MG63 (cell line): ENCODE measurements at places on chromosomes 11 and 22.

GRCh38 chr11:24932110-24933000, 435.5 kb downstream of the LUZP2 start:
- DNase-seq: no peak

GRCh38 chr11:47869544-47870393, 21.6 kb upstream of the NUP160 start:
- no peak for DNase-seq

DNA sequence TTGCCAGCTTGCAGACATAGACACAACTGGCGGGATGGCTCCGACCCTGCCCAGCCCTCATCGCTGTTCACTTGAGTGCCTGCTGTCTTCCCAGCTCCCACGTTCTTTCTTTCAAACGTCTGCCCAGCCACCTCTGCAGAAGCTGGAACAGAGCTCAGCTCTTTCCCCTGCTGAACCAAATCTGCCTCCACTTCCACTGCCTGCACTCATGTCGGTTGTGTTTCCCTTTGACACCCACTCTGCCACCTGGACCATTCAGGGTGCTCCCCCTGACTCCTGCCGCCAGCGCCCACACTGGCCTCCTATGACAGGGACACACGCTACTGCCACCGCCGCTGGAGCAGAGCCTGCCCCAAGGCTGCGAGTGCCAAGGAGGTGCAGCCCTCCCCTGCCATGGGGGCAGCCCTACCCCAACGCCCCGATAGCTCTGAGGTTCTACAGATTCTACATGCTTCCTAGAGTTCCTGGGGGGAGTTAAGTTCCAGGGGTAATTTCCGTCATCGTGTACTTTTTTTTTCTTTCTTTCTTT, 37.9 kb downstream of the TST start:
- DNase-seq: no peak

DNA sequence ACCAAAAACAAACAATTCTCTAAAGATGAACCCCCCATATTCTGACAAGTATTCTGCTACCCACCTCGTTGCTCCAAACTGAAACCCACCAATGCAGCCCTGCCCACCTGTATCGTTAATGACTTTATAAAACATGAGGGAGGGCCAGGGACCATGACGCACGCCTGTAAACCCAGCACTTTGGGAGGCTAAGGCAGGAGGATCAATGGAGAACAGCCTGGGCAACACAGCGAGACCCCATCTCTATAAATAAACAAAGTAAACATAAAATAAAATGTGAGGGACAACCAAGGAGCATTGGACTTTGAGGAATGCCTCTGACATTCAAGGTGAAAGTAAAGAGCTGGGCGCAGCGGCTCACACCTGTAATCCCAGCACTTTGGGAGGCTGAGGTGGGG, 39.8 kb upstream of the ATXN10 start:
- no peak for DNase-seq

GRCh38 chr11:133840479-133840941, 4.8 kb downstream of the SPATA19 start:
- no peak for DNase-seq

DNA sequence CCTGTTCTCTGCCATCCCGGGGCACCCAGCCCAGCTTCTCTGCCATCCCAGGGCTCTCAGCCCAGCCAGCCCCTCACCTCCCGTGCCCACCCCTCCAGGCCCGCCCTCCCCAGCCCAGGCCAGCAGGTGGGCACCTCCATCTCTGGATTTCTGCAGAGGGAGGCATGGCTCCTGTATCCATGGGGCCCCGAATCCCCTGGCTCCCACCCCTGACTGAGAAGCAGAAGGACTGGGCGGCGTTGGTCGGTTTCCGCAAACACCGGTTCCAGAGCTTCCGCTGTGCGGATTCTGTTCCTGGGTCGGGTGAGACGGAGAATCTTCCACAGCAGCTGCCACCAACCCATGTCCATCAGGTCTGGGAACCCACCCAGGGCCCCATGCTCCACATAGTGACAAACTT, 240.3 kb downstream of the BRD1 start:
- DNase-seq: no peak

DNA sequence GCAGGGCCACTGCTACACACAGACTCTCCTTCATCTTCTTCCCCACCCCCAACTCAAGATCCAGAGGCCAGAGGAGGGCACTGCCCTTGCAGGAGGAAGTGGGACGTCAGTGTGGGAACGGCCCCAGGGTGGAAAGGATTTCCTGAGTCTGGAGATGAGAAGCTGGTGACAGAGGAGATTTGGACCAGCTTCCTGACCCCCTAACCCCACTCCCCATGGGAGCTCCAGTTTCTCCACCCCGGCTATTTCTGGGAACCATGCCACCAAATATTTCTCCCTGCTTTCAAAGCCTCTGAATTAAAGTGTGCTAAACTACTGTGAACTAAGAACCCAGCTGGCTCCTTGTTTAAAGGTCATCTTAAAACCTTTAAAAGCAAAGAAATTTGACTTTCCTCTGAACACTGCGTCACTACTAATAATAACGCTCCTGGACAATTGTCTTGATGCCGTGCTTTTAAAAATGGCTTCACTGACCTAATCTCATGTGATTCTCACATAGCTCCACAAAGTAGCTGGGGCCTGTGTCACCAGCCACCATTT, 46.6 kb downstream of the CWC15 start:
- peak; percentile 92 for DNase-seq

DNA sequence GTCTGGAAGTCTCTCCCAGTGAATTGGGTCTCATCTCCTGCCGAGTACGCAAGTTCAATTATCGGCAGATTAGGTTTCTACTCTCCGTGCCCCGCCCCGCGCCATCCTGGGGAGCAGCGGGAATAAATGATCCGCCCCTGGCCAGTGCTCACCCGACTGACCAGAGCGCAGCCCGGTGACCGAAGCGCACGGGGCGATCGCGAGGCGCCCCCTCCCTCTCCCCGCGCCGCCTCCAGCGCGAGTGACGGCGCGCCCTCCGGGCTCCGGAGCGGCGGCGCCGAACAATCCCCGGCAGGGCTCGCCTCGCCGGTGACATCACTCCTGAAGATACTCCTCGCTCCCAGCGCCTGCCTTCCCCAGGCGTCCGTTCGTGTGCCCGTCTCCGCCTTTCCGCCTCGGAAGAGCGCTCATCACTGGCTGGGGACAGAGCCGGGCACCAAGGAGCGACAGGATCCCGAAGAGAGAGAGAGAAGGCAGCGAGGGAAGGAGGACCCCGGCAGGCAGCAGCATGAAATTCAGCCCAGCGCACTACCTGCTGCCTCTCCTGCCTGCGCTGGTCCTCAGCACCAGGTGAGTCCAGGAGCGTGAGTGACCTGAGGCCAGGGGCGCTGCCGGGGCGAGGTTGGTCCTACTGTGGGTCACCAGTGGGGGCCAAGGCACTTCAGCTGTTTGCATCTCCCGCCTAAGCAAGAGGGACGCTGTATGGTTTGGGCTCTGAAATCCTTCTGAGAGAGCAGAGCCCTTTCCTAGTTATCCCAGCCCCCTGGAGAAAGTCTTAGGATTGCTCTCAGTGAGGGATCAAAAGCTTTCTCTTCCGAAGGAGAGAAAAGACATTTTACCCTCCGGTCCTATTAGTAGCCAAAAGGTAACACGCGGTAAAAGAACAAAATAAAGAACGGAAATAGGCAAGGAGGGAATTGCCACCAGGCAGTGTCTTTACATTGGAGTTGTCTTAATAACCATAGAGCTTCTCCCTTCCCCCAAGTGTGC, at the start of gene LUZP2:
LUZP2 (plus strand) TSS at position 318 of the 990 bp plus-strand sequence.
- peak; percentile 59 for DNase-seq

- no peak for DNase-seq
These were observed 1.3 kb downstream of the CARD10 start for GRCh38 chr22:37517826-37518450.

- DNase-seq: no peak
These were observed 36.8 kb upstream of the ADORA2A start for GRCh38 chr22:24390576-24390975.

- DNase-seq: no peak
These were observed 27.4 kb upstream of the SYT8 start for GRCh38 chr11:1807264-1807995.

DNA sequence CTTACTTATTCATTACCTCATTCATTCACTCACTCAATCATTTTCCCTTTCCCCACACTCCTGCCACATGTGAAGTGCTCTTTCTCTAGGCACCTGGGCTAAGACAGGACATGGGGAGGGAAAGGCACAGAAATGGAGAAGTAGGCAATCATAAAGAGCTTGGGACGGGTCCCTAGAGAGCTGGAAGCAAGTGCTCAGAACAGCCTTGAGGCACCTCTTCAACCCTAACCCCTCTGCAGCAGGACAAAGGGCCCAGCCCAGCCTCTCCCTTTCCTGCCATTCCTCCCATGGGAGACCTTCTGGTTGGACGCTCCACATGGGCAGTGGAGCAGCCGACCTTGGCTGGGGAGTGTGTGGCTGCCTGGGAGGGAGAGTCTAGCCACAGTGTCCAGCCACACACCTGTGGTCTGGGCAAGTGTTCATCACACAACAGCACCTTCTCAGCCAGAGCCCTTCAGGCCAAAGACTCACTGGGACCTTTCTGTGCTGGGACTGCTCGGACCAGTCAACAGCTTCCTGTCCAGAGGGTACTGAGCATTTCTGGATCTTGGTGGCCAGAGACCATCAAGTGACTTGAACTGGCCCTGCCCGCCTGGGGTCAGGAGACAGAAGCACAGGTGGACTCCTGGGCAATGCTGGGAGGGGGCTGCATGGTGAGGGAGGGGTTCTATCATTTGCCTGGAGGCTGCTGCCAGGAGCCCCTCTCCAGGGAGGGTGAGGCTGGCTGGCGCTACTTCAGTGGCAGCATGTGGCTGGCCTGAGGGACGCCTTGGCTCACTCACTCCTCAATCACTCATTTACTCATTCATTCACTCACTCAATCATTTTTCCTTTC, 1.0 kb upstream of the MUC5AC start:
- no peak for DNase-seq

DNA sequence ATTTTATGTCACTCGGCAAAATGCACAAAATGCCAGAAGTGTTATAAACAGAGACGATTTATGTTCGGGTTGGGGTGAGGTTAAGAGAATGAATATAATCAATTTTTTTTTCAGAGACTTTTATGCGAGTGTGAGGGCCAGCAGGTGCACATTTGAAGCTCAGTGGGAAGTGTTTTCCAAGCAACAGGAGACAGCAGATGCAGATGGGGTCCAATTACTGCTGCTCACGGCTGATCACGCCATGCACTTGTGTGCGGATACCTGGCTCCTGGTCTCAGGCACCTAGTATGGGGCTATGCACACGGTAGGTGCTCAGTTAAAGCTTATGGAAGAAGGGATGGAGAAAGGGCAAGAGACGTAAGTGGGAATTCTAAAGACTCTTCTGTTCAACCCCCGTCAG, 249.1 kb downstream of the MIAT start:
- DNase-seq: no peak

DNA sequence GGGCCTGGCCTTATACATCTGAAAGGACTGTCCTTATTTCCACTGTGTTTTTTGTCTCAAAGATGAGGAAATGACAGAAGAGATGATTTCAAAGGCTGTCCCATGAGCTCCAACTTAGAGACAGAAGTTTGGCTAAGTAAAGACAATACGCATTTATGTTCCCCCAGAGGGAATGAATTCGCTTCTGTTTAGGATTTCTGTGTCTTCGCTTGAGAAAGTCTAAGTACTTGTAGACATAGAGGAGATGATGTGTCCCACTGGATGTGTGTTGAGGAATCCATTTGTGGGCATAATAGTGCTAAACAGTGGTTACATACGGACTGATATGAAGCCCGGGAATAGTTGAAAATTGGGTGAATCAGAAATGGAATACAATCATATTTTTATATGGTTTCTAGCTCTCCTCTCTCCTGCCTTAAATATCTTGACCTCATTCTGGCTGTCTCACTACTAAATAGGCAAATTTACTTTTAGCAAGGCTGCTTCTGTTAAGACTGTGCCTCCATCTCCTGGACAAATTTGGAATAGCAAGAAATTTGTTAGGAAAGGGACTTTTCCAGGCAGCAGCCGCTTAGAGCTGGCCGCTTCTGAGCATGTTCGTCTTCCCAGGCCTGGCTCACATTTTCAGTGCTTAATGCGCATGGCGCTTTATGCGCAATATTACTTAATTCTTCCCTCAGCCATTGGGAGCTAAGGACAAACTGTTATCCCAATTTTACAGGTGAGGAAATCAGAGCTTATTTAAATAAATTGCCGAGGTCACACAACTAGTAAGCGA, 1.9 kb upstream of the PEX26 start:
- peak; percentile 59 for DNase-seq

DNA sequence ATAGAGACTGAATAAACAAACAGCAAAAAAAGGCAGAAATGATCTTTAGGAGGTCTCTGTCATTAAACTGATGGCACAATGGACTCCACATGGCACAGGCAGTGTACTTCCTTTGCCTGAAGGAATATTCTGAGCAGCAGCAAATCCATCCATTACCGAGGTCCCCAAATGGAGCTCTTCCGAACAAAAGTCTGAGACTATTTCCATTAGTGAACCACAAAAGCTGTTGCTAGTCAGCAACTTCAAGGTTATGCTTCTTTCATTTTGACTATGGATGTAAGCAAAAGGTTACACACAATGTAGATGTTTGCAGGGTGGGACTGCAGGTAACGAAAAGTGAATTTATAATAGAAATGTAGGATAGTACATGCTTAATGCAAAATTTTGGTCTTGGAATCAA, 14.5 kb downstream of the NARS2 start:
- DNase-seq: no peak

GRCh38 chr11:31795706-31796498, 15.2 kb downstream of the PAX6 start:
- DNase-seq: no peak

- no peak for DNase-seq
These were observed 82.8 kb downstream of the C11orf91 start for GRCh38 chr11:33617672-33618350.
